ENCODE measurements at places on chromosomes 3 and 15. TPM values are rescaled to one million over a fixed set of nuclear protein-coding genes. Genes with fewer than 3 reads are reported as not detected.

The PRR23A gene
- total RNA-seq: not detected

The PAK6 gene
- total RNA-seq: 0.19 TPM

The DNAJB11 gene
- total RNA-seq: 67.1 TPM

The SLC24A5 gene
- not detected for total RNA-seq

The DPPA4 gene
- not detected for total RNA-seq

The CHAC1 gene
- 2.6 TPM for total RNA-seq

The GRM7 gene
- not detected for total RNA-seq

The PP2D1 gene
- not detected for total RNA-seq

The KIF23 gene
- total RNA-seq: 72.4 TPM

The INSYN1 gene
- 2.1 TPM for total RNA-seq

The SEMA3B gene
- 9.3 TPM for total RNA-seq

The SLC22A13 gene
- not detected for total RNA-seq

The AADACL2 gene
- total RNA-seq: not detected

The ANKRD63 gene
- 0.19 TPM for total RNA-seq

The THPO gene
- total RNA-seq: not detected

The AQP9 gene
- total RNA-seq: not detected

The CD200 gene
- total RNA-seq: not detected

The PARP15 gene
- not detected for total RNA-seq

The CHRNA3 gene
- total RNA-seq: 1.0 TPM

The CFAP100 gene
- total RNA-seq: not detected

Measured in A549 treated with CpdA at 1 μM for 4 hours (cell line).